Nucleus accumbens (tissue), 56 donors: ENCODE measurements at places on chromosomes 11 and 22.

DNA sequence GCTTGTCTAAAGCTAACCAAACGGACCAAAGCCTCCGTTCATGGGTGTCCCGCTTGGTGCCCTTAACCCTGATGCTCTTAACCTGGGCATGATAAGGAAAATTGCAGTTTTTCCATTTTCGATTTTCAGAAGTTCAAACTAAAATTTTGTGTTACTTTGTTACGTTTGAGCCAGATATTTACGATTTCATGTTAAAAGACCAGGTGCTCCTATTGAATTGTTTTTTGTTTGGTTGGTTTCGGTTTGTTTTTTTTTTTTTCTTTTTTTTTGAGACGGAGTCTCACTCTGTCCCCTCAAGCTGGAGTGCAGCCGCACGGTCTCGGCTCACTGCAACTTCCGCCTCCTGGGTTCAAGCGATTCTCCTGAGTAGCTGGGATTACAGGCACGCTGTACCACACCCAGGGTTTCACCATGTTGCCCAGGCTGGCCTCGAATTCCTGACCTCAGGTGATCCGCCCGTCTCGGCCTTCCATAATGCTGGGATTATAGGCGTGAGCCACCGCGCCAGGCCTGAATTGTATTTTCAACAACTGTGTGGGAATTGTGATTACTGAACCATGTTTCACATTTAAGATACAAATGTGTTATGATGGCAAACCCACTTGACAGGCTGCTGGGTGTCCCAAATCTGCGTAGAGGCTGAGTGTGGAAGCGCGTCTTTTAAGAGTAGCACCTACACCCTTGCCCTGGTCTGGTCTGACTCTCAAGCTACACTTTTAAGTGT, 864 bp upstream of the USP28 start:
- no peak for DNase-seq

DNA sequence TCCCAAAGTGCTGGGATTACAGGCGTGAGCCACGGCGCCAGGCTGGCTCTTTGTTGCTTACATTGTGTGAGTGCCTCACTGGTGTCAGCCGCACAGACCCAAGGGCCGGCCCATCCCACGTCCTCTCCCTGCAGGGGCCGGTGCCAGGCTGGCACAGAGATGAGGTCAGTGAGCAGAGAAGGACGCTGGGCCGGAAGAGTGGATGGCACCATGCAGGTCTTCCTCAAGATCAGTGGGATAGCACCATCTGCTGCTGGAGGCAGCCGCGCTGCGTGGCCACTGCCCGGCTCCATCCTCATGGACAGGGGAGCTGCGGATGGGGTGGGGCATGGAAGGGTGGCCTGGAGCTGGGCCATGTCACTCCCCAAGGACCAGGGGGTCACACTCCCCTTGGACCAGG, 22.0 kb upstream of the FGF4 start:
- DNase-seq = no peak

DNA sequence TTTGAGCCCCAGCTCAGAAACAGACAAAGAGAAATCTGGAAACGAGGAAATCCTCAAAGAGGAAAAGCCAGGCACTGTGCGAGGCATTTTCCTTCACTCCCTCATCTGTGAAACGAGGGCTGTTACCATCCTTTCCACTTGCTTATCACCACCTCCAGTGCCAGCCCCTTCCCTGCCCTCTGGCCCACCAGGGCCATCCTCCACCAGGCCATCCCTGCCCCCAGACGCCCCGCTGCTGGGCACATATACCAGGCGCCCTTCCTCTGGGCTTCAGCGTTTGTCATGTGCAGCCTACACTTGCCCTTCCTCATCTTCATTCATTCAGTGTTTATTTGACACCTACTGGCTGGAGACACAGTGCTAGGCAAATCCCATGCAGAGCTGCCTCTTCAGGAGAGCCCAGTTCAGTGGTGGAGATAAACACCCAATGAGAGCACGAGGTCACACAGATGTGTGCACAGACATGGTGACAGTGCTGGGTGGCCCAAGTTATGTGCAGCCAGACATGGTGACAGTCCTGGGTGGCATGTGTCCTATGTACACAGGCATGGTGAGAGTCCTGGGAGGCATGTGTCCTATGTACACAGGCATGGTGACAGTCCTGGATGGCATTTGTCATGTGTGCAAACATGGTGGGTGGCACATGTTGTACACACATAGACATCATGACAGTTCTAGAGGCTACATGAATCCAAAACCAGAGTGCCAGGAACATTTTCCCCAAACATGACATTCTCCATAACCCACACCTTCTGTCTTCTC, 9.7 kb downstream of the SPTBN2 start:
- DNase-seq = no peak

DNA sequence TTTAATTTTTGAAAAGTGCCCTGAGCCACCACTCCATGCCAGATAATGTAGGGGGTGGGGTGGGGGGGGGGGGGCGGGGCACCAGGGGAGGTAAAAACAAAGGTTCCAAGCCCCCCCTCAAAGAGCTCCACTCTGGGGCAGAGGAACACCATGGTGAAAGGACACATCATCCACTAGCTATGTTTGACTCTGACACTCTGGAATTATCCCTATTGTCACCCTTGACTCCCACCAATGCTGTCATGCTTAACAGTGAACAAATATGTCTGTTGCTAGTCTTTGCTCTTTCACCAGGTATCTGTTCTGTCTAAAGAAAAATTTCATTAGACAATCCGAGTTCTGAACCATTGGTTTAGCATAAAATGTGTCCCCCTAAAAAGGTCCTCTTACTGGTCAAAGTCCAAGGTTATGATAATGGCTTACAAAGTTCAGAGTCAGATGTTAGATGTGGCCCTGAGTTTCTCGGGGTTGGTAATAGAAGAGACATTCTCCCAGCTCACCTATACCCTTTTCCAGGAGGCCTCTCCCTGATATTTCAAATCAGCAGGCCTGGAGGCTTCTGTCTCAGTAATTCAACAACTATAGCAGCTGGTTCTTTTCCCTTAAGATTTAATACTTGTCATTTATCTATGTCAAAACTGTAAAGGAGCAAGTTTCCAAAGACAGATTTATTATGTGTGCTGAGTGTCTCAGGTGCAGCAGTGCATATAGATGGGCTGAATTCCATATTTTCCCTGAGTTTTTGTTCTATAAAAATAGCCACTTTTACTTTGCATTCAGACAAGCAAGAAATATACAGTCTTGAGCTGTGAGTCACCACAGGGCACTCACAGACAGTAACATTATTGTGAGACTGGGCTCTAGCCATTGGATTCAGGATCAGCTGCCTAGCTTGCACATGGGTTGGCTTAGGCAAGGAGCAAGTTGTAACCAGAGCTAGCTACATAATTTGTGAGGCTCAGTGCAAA, 174.1 kb downstream of the CSNK2A3 start:
- no peak for DNase-seq

DNA sequence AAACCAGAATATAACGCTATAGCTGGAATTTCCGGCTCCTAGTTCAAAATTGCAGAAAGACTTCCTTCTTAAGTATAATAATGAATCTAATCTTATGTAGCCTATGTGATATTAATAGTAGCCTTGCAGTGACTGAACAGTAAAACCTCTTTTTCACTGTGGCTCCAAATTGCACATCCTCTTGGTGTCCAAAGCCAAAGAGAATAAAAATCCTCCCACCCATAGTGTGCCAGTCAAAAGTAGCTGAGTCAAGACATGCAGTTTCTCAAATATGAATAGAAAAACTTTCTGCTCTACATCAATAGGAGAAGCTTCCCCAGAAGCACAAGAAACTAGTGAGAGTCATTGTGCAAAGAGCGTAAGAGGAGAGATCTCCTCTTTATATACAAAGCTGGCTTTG, 76.0 kb upstream of the PICALM start:
- DNase-seq = no peak

- no peak for DNase-seq
These were observed 1231.6 kb downstream of the TBC1D22A start for GRCh38 chr22:47994045-47994444.

DNA sequence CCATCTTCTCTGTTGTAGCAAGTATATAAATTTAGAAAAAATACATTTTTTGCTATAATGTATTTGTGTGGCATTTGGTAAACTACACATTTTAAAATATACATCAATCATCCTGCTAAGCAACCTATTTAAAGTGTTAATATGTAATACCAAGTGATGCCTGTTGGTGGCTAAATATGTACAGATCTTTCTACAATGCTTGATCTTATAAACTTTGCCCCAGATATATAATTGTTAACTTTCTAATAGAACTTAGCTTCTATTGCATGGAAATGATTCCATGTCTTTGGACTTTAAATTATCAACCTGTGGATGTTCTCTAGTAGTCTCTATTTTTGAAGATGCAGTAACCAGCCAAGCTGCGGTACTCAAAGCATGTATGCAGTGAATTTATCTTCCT, 1260.4 kb upstream of the RAG2 start:
- no peak for DNase-seq

DNA sequence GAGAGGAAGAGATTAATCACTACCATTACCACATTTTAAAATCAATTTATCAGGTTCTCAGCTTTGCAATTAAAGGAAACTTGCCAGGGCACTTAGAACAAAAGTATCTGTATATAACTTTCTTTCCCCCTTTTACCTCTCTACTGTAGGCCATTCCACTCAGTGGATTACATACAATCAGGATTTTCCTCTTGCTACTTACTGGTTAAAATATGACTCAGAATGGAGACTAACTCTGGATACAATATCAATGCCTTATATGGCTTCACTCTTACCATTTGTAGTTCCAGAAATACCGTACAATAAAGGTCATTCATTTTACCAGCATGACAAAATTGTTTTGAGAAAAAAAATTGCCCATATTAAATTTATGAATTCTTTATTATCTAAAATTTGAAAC, 706.8 kb downstream of the KCNA4 start:
- DNase-seq = no peak

GRCh38 chr11:20610825-20611224, 11.4 kb downstream of the SLC6A5 start:
- no peak for DNase-seq

DNA sequence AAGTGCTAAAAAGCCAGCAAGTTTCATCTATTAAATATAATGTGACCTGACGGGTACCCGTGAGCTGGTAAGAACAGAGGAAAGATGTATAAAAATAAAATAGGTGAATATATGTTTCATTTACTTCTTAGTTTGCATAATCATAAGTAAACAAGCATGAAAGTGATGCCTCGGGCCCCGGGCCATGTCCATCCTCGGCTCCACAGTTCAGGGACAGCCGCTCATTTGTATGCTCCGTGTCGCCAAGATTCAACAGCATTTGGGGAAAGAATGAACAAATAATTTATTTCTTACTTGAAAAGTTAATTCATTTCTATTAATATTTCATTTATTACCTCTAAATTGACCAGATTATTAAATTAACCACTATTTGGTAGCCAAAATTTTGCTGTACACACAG, 251.8 kb downstream of the NTM start:
- no peak for DNase-seq

DNA sequence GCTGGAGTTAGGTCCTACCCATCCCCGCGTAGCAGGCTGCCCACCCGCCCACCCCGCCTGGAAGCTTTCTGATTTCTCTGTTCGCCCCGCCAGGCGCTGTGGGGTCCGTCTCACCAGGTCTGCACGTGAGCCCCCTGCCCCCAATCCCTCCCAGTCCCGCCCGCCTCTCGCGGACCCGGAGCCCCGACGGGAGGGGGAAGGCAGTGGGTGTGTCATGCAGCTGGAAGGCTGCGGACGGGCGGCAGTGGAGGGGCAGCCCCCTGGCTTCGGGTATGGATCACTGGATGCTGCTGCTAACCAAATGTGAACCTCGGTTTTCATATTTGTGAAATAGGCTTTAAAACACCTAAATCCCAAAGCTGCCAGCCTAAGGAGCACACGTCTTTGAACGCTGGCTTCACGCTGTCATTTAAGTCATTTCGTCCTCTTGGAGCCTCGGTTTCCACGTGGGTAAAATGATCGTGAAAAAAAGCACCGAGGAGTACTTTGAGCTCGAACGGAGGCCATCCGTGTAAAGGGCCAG, 568 bp upstream of the BIK start:
- no peak for DNase-seq

GRCh38 chr11:56782167-56782847, 33.8 kb upstream of the OR9G4 start:
- DNase-seq = no peak

DNA sequence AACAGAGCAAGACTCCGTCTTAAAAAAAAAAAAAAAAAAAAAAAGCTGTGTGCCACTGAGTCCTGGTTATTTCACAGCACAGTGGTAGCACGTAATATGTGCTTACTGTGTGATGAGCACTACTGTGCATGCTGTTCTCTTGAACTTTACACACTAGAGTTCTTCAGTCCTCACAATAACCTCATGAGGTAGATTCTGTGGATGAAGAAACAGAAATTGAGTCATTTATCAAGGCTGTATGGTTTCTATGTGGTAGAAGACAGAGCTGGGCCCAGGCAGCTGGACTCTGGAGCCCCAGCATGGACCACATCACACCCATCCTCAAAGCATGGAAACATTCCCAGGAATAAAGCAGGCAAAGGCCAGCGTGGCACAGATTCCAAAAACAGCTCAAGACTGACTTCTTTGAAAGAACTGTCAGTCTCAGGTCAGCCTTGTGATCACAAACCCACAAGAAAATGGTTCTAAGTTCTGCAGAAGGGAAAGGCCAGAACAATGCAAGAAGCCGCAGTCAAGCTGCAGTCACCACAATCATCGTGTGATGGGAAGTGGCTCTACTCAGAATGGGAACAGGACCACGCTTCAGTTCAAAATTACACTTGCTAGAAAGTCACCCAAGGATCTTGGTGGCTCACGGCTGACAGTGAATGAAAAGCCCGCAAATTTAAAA, 49.5 kb downstream of the MICAL3 start:
- no peak for DNase-seq

GRCh38 chr11:18522388-18522787, 4.4 kb downstream of the TSG101 start:
- no peak for DNase-seq

- DNase-seq = no peak
These were observed 23.2 kb upstream of the ST3GAL4 start for GRCh38 chr11:126332221-126332711.

DNA sequence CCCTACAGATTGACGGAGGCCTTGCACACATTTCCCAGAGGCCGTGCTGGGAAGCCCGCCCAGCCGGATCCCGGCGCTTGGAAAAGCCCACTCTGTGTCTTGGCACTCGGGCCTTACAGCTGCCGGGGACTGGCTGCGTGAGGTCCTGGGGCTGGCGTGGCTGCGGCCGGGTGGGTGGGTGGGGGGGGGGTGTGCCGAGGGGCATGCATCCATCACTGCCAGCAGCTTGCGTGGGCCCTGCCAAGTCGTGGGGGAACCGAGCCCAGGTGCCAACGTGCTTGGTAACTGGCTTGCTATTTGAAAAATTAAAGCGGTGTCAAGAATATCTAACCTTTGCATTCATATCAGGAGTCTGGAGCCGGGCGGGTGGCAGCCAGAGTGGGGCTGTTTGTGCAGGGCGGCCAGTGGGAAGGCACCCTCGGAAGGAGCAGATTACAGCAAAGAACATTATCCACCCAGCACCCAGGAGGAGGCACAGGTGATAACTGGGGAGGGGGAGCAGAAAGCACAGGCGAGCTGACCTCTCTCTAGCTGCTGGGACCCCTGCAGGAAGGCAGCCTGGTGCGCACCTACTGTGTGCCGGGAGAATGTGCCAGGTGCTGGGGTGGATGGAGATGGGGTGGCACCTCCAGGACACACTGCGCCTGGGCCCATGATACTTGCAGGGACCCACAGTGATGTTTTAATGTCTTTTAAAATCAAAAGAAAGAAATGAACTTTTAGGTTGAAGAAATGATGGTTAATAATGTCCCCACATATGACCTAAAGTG, 28.5 kb upstream of the SMIM38 start:
- DNase-seq = no peak
